ELF-1 (cell line): ENCODE measurements at places on chromosomes 2 and 18.

- DNase-seq = no peak
These were observed 85.0 kb downstream of the ZAP70 start for GRCh38 chr2:97798416-97798815.

- no peak for DNase-seq
These were observed 1694.1 kb upstream of the CELF4 start for GRCh38 chr18:39259736-39260135.

DNA sequence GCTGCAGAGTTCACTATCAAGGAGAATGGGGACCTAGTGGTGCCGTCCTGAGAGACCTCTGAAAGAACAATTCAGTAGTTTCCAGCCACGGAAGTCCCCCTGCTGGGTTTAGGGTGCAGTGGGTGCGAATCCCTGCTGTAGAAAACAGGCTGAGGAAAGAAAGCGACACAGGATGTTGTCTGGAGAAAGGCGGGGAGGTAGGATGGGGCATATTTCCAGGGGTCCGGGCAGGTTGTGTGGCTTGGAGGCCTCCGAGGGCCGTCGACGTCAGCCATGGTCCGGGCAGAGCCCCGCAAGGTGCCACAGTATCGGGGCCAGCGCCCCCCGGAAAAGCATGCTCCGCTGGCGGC, 807 bp upstream of the CREB1 start:
- DNase-seq = peak; percentile 56

- no peak for DNase-seq
These were observed 66.2 kb downstream of the SP3 start for GRCh38 chr2:173898996-173899395.

GRCh38 chr2:14632133-14632936, at the start of gene LRATD1:
TSS of gene LRATD1 (plus strand) at chr2:14632717. CDS start at chr2:14633980, 1,263 bp downstream.
- peak; percentile 78 for DNase-seq

DNA sequence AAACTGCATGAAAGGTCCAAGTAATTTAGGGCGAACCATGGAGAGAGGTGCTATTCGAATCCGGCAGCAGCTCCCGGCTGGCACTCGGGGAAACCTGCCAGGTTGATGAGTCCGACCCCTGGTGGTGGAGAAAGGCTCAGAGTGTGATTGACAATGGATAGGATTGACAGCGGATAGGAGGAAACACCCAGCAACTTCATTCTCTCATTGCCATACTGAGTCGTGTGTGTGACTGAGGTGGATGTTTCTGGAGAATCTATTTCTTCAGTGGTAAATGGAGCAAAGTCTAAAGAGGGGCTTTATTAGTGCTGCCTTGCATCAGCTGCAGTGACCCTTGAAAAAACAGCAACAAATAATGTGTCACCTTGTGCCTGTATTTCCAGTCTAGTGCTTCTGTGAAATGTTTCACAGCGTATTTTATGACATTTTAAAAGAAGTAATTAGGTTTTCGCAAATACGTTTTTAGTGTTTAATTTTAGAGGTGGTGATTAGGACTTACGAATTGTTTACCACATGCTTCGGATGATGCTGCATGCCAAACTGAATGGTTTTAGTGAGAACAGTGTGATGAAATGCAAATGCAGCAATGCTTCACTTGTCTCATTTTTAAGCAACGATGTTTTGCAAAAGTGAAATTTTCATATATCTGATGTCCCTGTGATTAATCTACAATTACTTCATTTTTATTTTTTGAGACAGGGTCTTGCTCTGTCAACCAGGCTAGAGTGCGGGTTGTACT, 102.0 kb downstream of the DCDC2C start:
- peak; percentile 62 for DNase-seq

GRCh38 chr2:174339561-174340399, 5.0 kb downstream of the SP9 start:
- no peak for DNase-seq

DNA sequence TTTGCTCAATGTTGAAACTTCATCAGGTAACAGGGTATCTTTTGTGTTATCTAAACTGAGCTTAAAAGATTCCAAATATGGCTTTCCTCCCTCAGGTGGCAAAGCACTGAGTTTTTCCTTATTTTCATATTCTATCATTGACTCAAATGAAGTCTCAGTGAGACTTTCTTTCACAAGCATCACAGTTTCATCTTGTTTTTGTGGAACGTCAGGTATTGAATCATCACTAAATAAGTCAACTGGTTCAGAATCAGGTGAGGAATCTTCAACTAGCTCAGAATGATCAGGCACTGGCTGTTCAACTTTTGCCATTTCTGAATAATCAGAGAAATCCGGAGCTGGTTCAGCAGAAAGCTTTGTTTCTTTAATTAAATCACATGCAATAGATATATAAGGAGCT, 24.6 kb downstream of the RTN4 start:
- no peak for DNase-seq

GRCh38 chr18:59952283-59953007, 52.6 kb downstream of the PMAIP1 start:
- DNase-seq = no peak

GRCh38 chr2:219633276-219634065, 6.0 kb downstream of the SLC4A3 start:
- DNase-seq = no peak

DNA sequence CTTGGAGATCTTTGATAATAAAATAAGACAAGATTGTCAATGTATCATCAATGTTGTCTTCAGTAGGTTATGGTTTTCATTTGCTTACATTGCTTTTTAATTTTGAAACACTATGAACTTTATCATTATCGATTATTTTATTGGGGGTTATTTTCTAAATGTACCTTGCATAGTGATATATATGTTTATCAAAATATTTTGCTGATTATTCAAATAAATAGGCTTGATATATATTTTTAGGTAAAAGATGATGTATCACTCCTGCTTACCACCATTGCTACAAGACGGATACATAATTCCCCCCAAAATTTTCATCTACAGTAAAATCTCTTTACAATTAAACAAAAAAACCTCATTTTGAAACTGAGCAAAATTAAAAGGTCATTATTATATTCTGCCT, 293.8 kb downstream of the SUCLG1 start:
- DNase-seq = no peak
